Right ventricle myocardium inferior (tissue), 1 donor: ENCODE measurements at places on chromosomes 16 and 17. TPM values are rescaled to one million over a fixed set of nuclear protein-coding genes. Genes with fewer than 3 reads are reported as not detected.

GRCh38 chr17:80881306-80881705, 110.3 kb upstream of the CHMP6 start:
- no peak for DNase-seq

DNA sequence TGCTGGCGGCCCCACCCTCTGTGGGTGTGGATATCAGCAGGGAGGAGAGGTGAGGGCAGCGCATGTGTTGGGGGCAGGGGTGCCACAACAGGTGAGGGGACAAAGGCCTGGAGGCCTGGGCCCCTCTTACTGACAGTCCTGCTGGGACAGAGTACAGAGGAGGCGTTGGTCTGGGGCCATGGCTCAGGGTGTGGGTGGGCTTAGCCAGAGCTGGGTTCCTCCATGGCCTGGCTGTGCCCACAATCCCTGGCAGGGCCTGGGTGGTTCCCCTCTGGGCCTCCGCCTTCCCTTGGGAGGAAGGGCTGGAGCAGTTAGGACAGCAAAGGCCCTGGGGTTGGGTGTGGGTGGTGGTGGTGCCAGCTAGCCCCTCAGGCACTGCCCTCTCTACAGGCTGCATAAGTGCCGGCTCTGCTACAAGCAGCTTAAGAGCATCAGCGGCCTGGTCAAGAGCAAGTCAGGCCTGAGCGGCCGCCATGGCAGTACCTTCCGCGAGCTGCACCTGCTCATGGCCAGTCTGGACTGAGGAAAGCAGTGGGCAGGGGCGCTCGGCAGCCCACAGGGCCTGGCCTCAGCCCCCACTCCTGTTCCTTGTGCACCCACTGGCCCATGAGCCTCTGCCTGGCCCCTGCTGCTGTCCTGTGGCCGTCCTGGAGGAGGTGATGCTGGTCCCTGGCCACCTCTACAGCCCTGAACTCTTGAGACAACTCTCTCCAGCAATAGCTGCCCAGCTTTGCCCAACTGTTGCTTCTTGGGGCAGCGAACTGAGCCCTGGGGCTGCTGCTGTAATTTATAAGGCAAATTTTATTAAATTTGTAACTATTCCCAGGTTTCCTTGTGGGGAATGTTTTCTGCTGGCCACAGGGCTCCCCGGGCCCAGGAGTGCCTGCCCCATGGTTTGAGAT, 21.1 kb downstream of the KATNB1 start:
- peak; percentile 64 for DNase-seq

- no peak for DNase-seq
These were observed at the start of gene PROCA1 for GRCh38 chr17:28711723-28712031. Gene PROCA1 (minus strand): TSS chr17:28711888. CDS start chr17:28711660, 228 bp downstream.

DNA sequence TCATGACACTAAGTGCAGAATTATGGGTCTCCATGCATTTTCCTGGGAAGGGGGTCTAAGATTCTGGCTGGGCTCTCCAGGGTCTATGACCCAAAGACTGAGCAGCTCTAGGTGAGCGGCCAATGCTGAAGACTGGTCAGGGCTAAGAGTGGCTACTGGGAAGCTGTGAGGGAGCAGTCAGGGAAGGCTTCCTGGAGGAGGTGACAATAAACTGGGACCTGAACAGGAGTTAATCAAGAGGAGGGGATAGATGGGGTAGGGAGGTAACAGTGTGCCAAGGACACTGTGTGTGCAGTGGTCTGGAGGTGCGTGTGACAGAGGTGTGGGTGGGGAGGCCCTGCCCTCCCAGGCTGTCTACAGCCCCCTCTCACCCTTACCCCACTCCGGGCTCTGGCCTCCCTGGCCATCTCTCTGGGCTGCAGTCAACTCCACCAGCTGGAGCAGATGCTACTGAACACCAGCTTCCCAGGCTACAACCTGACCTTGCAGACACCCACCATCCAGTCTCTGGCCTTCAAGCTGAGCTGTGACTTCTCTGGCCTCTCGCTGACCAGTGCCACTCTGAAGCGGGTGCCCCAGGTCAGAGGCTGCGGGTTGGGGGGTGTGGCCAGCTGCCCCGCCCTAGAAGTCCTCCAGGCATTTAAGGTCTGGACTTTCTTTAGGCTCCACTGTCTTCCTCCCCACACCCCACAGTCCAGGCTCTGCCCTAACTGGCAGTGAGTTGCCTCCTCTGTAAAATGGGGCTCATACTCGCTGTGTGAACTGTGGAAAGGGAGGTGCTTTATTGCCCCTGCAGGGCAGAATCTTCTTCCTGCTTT, 20.4 kb downstream of the ADGRG5 start:
- DNase-seq = no peak

DNA sequence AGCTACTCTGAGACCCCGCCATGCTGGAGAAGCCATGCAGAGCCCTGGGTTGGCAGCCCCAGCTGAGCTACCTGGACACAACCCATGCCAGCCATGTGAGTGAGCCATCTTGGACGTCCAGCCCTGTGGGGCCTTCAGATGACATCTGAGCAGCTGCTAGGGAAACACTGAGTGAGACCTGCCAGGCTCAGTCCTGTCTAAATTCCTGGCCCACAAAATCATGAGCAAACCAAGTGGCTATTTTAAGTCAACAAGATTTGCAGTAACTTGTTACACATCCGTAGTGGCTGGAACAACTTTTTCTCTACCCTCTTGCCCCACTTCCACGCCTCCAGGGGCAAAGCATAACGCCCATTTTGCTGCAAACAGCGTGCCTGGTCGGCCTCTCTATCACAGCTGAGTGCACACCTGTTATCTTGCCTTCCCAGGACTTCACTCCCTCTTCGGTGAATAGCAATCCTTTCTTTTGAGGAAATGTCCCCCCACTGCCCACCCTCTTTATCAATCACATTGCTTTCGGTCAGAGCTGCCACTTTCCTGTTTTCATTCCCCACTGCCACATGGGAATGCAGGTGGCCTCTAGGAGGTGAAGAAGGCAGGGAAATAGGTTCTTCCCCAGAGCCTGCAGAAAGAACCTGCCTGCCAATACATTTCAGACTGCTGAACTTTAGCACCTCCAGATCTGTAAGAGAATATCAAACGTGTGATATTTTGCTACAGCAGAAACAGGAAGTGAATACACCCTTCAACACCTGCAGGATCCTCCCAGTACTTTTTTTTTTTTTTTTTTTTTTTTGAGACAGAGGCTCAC, 7.4 kb upstream of the SCIMP start:
- no peak for DNase-seq

GRCh38 chr16:12395268-12395667, 408.4 kb downstream of the CPPED1 start:
- DNase-seq = no peak

- no peak for DNase-seq
These were observed 3.8 kb downstream of the RNF213 start for GRCh38 chr17:80264205-80265075.

- DNase-seq = peak; percentile 87
These were observed at the start of gene MMP25 for GRCh38 chr16:3045758-3046640. Gene MMP25 (plus strand): TSS chr16:3046561. CDS start chr16:3046918, 357 bp downstream.

- no peak for DNase-seq
These were observed 189.7 kb downstream of the AXIN2 start for GRCh38 chr17:65371702-65372101.

DNA sequence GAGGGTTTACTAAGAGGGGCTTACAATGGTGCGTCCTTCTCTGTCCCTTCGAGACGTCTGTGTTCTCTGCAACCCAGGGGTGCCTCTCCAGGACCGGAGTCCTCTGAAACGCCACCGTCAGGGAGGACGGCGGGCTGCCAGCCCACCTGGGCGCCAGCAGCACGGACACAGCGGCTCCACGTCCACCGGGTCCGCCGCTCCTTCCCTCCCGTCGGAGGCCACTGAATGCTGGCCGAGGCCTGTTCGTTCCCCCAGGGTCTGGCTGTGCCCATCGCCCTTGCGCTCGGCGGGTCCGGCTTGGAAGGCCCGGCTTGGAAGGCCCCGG, 403 bp downstream of the TEPSIN start:
- DNase-seq = no peak

DNA sequence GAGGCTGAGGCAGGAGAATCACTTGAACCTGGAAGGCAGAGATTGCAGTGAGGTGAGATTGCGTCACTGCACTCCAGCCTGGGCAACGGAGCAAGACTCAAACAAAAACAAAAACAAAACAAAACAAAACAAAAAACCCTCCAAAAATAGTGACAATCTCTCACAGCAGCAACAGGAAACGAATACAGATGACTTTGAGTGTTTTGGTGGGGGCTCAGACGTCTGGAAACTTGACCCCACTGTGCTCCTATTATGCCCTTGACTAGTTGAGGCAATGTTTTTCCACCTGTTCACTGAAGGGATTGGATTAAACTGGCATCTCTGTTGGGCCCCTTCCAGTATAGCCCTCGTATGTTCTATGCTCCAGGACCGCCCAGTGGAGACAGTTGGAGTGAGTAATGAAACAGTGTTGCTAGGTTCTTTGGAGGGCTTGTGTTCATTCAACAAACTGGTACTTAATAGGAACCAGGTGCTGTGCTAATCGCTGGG, 167.0 kb downstream of the UTP18 start:
- DNase-seq = no peak

DNA sequence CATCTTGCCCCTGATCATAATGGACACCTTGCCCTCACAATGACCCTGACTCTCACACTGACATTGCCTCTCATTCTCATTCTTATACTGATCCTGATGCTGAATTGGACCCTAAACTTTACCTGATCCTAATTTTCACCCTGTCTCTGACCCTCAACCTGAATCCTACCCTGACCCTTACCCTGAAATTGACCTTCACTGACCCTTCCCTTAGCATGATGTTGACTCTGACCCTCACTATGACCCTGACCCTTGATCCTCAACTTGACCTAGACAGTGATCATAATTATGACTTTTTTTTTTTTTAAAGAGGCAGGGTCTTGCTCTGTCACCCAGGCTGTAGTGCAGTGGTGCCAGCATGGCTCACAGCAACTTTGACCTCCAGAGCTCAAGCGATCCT, 3.4 kb downstream of the AHSP start:
- DNase-seq = no peak

GRCh38 chr16:81565321-81566028, 120.9 kb downstream of the CMIP start:
- DNase-seq = no peak

GRCh38 chr16:53732296-53732929, 28.5 kb downstream of the FTO start:
- no peak for DNase-seq

DNA sequence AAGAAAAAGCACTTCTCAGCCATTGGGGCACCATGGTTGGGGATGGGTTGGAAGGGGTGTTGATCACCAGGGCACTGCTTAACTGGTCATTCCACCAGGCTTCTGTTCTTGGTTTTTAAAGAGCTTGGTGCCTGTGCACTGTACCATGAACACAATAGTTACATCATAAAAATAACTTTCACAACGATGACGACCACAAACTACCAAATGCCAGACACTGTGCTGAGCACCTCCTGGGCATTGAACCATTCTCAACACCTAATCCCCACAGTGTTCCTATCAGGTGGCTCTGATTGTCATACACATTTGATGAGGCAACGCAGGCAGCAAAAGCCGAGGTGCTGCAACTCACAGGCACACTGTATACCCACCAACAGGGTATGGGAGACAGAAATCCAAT, 208.0 kb downstream of the FOXL1 start:
- DNase-seq = no peak

- no peak for DNase-seq
These were observed 19.9 kb upstream of the C16orf87 start for GRCh38 chr16:46850619-46851555.

GRCh38 chr17:1515640-1516387, 598 bp downstream of the INPP5K start:
- DNase-seq = no peak

DNA sequence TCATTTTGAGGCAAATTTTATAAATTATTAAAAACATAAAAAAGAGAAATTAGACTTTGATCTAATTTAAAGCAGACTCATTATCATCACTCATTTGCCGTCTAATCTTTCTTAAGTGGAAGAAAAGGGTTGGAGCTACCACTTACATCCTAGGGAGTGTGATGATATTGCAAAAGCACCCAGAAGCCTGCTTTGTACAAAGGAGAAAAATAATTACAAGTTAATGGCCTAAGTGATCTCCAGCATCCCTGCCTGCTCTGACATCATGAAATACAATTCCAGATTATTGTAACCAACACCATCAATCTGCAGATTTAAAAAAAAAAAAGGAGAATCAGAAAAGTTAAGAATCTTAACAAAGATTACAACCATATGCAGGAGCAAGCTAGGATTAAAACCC, 260.2 kb downstream of the GRIN2A start:
- no peak for DNase-seq

- no peak for DNase-seq
These were observed 27.1 kb downstream of the TAC4 start for GRCh38 chr17:49820773-49821172.

MYL11 gene
- total RNA-seq = not detected

ANKS4B gene
- not detected for total RNA-seq

KRTAP17-1 gene
- not detected for total RNA-seq

KRTAP9-8 gene
- total RNA-seq = not detected

KRTAP16-1 gene
- not detected for total RNA-seq

TNFRSF13B gene
- total RNA-seq = not detected

DNAJA2 gene
- 86.3 TPM for total RNA-seq

CSH2 gene
- not detected for total RNA-seq

KCNG4 gene
- total RNA-seq = not detected

KRTAP2-3 gene
- not detected for total RNA-seq

ALOX15 gene
- 0.19 TPM for total RNA-seq

ANKRD40CL gene
- not detected for total RNA-seq

ABCC6 gene
- total RNA-seq = 2.2 TPM
